Activated naive CD8-positive, alpha-beta T cell treated with anti-CD3 and anti-CD28 coated beads, Interleukin-2, amount 10 ng/mL, durations not matched to agents 7 days and 5 days (primary cell): ENCODE measurements at places on chromosomes 4 and X. TPM values are rescaled to one million over a fixed set of nuclear protein-coding genes. Genes with fewer than 3 reads are reported as not detected.

- no peaks in the 10 kb centered on the region for H3K36me3 ChIP-seq
- H3K27ac ChIP-seq: peak overlapping the region; percentile 84
- H3K4me3 ChIP-seq: peak overlapping the region; percentile 85
- H3K27me3 ChIP-seq: peaks cover 7% of the 10 kb centered on the region
- DNase-seq: peak; percentile 86
Observed at GRCh38 chr4:148445071-148445859, 3.1 kb upstream of the NR3C2 start.

GRCh38 chr4:65668201-65669089 is 1.8 kb downstream of the EPHA5 start:
- H3K27me3 ChIP-seq: peaks cover 45% of the 10 kb centered on the region
- peaks cover 3% of the 10 kb centered on the region for H3K36me3 ChIP-seq
- H3K4me3 ChIP-seq: no peak overlapping the region

Gene FRG2
- total RNA-seq: not detected

- H3K27me3 ChIP-seq: no peaks in the 10 kb centered on the region
- peak overlapping the region; percentile 10 for H3K4me3 ChIP-seq
- peaks cover 7% of the 10 kb centered on the region for H3K36me3 ChIP-seq
- H3K27ac ChIP-seq: peak overlapping the region; percentile 74
Observed at GRCh38 chr4:40502220-40502619, 127.4 kb downstream of the RBM47 start.

GRCh38 chrX:2561456-2561855 is 60.7 kb upstream of the DHRSX start:
- no peak overlapping the region for H3K4me3 ChIP-seq
- no peaks in the 10 kb centered on the region for H3K36me3 ChIP-seq
- H3K27me3 ChIP-seq: peaks cover 3% of the 10 kb centered on the region

DNA sequence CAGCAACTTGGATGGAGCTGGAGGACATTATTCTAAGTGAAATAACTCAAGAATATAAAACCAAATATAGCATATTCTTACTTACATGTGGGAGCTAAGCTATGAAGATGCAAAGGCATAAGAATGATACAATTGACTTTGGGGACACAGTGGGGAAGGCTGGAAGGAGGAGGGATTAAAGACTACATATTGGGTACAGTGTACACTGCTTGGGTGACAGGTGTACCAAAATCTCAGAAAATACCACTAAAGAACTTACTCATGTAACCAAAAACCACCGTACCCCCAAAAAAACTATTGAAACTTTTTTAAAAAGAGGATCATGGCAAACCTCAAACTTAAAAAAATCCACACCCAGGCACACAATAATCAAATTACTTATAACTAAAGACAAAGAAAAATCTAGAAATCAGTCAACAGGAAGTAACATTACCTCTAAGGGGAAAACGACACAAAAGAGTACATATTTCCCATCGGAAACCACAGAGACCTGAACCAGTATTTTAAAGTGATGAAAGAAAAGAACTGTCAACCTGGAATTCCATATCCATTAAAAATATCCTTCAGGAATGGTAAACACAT is 241.8 kb downstream of the PRDM5 start:
- H3K4me3 ChIP-seq: no peak overlapping the region
- H3K36me3 ChIP-seq: no peaks in the 10 kb centered on the region
- H3K4me1 ChIP-seq: no peaks in the 10 kb centered on the region
- no peak overlapping the region for H3K27ac ChIP-seq

GRCh38 chrX:69948276-69948797 is 101.4 kb downstream of the AWAT2 start:
- H3K27me3 ChIP-seq: no peaks in the 10 kb centered on the region
- no peak overlapping the region for H3K27ac ChIP-seq
- H3K4me3 ChIP-seq: no peak overlapping the region
- H3K36me3 ChIP-seq: no peaks in the 10 kb centered on the region

DNA sequence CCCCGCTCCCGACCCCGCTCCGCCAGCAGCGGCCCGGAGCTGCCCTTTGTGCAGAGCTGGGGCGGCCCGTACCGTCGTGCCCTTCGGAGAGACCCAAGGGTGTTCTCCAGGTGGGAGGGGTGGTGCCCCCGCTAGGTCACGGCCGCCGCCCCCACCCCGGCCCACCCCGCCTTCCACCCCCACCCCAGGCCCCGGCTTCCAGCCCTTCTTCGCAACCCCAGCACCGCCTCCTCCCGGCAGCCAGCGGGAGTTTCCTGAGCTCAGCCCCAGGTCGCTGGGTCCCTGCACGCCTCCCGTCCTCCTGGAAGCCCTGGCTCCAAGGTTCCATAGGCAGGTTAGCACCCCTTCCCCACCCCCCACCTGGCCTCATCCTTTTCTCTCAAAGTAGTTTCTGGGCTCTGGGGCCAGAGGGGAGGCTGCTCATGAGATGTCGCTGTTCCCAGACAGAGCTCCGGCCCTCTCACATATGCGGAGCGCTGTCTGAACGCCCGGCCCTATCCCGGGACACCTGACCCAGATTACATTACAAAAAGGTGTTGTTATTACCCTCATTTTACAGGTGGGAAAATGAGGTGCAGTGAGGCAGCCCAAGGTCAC is 25.2 kb upstream of the FGFR3 start:
- H3K36me3 ChIP-seq: no peaks in the 10 kb centered on the region
- H3K27ac ChIP-seq: no peak overlapping the region
- peak overlapping the region; percentile 37 for H3K4me3 ChIP-seq
- no peaks in the 10 kb centered on the region for H3K4me1 ChIP-seq
- peaks cover 22% of the 10 kb centered on the region for H3K27me3 ChIP-seq
- DNase-seq: no peak

- DNase-seq: no peak
- no peaks in the 10 kb centered on the region for H3K4me1 ChIP-seq
- H3K27me3 ChIP-seq: no peaks in the 10 kb centered on the region
- no peak overlapping the region for H3K27ac ChIP-seq
- no peaks in the 10 kb centered on the region for H3K36me3 ChIP-seq
- H3K4me3 ChIP-seq: no peak overlapping the region
Observed at GRCh38 chrX:10571260-10571659, 49.1 kb downstream of the MID1 start.

- no peak overlapping the region for H3K27ac ChIP-seq
- no peaks in the 10 kb centered on the region for H3K36me3 ChIP-seq
- H3K4me3 ChIP-seq: no peak overlapping the region
- DNase-seq: no peak
- H3K4me1 ChIP-seq: no peaks in the 10 kb centered on the region
Observed at GRCh38 chr4:174561560-174561959, 39.3 kb upstream of the HPGD start.

DNA sequence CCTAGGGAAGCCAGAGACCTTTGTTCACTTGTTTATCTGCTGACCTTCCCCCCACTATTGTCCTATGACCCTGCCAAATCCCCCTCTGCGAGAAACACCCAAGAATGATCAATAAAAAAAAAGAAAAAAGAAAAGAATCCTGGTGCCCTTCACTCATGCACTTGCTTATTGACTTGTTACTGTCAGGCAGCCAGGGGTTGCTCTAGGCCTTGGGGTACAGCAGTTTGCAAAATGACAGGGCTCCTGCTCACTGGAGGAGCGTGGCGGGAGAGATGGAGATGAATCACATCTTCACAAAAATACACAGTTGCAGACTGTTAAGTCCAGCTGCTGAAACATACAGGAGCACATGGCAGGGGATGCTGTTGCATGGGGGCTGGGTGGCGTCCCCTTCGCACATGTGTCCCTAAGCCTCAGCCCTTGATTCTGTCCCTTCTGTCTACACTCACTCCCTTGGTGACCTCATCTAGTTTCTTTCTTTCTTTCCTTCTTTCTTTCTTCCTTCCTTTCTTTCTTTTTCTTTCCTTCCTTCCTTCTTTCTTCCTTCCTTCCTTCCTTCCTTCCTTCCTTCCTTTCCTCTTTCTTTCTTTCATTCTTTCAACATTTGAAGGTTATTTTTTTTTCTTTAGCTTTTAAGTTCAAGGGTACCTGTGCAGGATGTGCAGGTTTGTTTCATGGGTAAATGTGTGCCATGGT is 16.9 kb upstream of the TMEM271 start:
- no peak overlapping the region for H3K4me3 ChIP-seq
- no peaks in the 10 kb centered on the region for H3K4me1 ChIP-seq
- no peaks in the 10 kb centered on the region for H3K36me3 ChIP-seq
- H3K27ac ChIP-seq: no peak overlapping the region
- DNase-seq: no peak

DNA sequence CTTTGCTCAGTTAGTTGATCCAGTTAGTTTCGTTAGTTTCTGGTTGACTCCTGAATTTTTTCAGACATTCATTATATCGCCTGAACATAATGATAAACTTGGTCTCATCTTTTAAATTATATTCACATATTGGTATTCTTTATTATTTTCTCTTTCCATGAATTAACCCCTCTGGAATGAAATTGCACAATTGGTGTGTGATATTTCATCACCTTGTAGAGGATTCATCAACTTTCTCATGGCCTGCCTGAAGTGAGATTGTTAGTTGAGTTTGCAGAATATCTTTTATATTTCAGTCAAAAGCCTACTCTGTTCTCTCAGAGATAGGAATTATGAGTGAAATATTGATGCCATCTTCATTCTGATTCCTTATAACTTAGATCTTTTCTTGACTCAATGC is 1160.6 kb upstream of the AGA start:
- no peaks in the 10 kb centered on the region for H3K36me3 ChIP-seq
- DNase-seq: no peak
- no peaks in the 10 kb centered on the region for H3K4me1 ChIP-seq
- H3K27ac ChIP-seq: no peak overlapping the region
- H3K27me3 ChIP-seq: no peaks in the 10 kb centered on the region

- no peaks in the 10 kb centered on the region for H3K4me1 ChIP-seq
- H3K27ac ChIP-seq: no peak overlapping the region
- H3K27me3 ChIP-seq: no peaks in the 10 kb centered on the region
- no peak for DNase-seq
Observed at GRCh38 chr4:14671146-14671545, 331.1 kb upstream of the CPEB2 start.

Gene AR
- total RNA-seq: not detected

GRCh38 chr4:87502580-87503238 is 26.5 kb downstream of the SPARCL1 start:
- peaks cover 4% of the 10 kb centered on the region for H3K4me1 ChIP-seq
- no peaks in the 10 kb centered on the region for H3K36me3 ChIP-seq
- peaks cover 7% of the 10 kb centered on the region for H3K27me3 ChIP-seq
- H3K27ac ChIP-seq: no peak overlapping the region

DNA sequence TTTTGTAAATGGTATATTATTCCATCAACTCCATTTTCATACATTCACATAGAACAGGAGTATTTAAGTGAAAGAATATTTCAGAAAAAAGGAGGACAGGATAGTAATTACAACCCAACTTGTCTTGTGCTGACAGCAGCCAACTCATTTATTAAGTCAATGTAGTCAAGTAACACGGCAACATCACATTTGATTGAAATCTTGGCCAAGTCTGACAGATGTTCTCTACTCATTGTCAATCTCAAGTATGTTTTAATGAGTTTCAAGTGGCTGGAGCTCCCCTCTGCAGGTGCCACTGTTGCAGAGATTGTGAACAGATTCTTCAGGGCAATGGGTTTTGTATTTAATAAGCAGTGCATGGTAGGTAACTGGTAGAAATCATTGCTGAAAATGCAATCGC is 332.5 kb downstream of the C4orf33 start:
- H3K4me1 ChIP-seq: no peaks in the 10 kb centered on the region
- H3K4me3 ChIP-seq: no peak overlapping the region
- no peaks in the 10 kb centered on the region for H3K27me3 ChIP-seq
- no peak for DNase-seq

Gene TENM3
- not detected for total RNA-seq

GRCh38 chrX:97389761-97390192 is 506.1 kb downstream of the RPA4 start:
- H3K36me3 ChIP-seq: peaks cover 6% of the 10 kb centered on the region
- no peak for DNase-seq
- no peak overlapping the region for H3K27ac ChIP-seq
- no peaks in the 10 kb centered on the region for H3K27me3 ChIP-seq
- H3K4me3 ChIP-seq: no peak overlapping the region

DNA sequence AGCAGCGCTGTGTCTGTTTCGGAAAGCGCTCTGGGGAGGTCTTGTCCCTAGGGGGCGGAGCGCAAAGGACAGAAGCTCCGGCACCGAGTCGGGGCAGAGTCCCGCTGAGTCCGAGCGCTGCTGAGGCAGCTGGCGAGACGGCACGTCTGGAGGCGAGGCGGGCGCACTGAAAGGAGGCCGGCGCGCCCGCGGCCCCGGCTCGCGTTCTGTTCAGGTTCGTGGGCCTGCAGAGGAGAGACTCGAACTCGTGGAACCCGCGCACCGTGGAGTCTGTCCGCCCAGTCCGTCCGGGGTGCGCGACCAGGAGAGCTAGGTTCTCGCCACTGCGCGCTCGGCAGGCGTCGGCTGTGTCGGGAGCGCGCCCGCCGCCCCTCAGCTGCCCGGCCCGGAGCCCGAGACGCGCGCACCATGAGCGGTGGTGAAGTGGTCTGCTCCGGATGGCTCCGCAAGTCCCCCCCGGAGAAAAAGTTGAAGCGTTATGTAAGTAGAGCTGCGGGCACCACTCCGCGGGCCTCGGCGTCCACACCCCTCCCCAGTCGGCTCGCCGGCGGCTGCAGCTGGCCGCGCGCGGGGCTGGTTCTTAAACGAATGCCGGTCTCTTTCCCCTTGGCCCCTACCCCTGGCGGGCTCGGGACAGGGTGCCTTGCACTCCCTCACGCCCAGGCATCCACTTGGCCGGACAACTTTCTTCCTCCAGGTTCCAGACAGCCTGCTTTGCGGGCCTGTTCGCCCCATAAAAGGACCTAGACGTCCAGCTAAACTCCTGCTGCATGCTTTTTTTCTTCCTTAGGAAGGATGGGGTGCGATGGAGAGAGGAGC is at the start of gene GAB1:
Gene GAB1 (plus strand): TSS at position 96 of the 819 bp plus-strand sequence. CDS start 313 bp downstream, at position 409.
- no peaks in the 10 kb centered on the region for H3K36me3 ChIP-seq
- peak; percentile 54 for DNase-seq
- no peak within 1 kb of the TSS for H3K27ac ChIP-seq
- H3K4me3 ChIP-seq: peak within 1 kb of the TSS; percentile 83

DNA sequence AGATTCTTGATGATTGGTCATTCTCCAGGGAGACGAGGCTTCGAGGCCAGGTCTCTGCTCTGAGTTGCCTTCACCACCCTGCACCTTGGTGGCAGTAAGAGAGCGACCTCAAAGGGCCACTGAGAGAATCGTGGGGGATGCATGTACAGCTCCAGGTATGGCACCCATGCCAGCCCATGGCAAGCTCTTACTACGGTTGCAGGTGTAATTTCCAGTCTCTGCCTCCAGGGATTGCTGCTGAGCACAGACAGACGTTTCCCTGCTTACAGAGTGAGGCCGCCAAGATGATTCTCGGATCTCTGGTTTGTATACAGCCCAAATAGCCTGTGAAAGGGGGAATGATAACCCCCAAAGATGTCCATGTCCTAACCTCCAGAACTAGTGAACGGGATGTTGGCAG is 16.3 kb upstream of the DRD5 start:
- no peak for DNase-seq
- H3K4me3 ChIP-seq: no peak overlapping the region
- no peaks in the 10 kb centered on the region for H3K4me1 ChIP-seq
- H3K27me3 ChIP-seq: peaks cover 19% of the 10 kb centered on the region

Gene KDR
- total RNA-seq: not detected
